ENCODE measurements at places on chromosomes 6 and 20.
A peak's percentile ranks its signal among the peaks of the same experiment; 100 is the strongest.

GRCh38 chr6:148203970-148204369 lies 138.7 kb upstream of the SASH1 start:
- DNase-seq: peak; percentile 71

GRCh38 chr6:105318660-105319059 lies 84.2 kb downstream of the PREP start:
- peak; percentile 87 for DNase-seq

- no peak for DNase-seq
These were observed 17.0 kb upstream of the ZNF318 start for GRCh38 chr6:43386492-43386891.

DNA sequence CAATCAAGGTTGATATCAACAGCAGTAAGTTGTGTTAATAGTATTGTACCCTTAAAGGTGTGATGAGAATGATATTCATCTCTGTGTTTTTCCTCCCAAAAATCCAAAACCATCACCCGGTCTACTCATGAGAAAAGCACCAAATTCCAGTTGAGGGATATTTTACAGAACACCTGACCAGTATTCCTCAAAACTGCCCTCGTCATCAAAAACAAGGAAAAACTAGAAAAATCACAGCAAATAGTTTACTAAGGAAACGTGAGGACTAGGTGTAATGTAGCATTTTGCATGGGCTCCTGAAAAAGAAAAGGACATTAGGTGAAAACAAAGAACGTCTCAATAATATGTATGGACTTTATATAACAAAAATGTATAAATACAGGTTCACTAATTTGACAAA lies 394.4 kb upstream of the NRSN1 start:
- no peak for DNase-seq

DNA sequence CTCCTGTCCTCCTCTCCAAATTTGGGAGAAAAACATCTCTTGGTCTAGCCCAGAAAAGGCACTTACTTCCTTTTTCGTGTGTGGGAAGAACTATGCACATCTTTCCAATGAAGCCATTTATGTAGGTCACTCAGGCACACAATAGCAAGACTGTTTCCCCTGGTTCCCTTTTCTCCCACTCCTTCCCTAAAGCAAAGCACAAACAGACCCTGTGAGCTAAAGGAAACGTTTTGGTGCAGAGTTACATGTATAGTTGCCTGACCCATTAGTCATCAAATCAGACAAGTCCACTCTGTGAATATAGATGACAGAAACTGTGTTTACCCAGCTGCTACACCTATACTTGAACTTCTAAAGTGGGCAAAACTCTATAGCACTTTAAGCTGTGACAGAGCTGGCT lies 474.6 kb downstream of the COL12A1 start:
- DNase-seq: peak; percentile 39

GRCh38 chr20:45781391-45781931 lies 10.2 kb downstream of the WFDC3 start:
- DNase-seq: peak; percentile 89

GRCh38 chr6:111793711-111794111 lies 79.5 kb downstream of the FYN start:
- no peak for DNase-seq

DNA sequence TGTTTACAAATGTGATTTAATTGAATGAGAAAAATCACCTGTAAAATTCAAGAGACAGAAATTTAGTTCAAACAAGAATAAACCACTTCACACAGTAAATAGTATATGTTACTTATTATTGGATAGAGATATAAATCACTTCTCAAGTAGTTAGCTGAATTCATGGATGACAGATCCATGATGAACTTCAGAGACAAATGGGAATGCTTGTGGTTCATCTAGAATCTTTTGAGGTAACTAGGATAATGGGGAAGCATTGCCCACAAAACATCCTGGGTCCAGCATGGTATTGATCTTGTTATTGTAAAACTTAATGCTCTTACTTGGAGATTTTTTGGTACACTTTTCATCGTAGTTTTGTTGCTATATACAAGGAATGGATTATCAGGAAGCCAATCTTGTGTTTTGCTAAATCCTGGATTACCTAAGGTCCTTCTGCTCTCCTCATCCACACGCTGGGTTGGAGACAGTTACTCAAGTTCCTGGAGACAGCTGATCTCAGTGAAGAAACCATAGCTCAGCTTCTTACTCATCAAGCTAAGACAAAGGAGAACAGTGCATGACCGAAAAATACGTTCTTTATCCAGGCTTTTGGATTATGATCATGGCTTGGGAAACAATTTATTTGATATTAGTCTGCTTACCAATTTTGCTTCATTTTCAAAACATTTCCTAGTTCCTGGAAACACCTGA lies 142.5 kb upstream of the PREP start:
- peak; percentile 83 for DNase-seq

DNA sequence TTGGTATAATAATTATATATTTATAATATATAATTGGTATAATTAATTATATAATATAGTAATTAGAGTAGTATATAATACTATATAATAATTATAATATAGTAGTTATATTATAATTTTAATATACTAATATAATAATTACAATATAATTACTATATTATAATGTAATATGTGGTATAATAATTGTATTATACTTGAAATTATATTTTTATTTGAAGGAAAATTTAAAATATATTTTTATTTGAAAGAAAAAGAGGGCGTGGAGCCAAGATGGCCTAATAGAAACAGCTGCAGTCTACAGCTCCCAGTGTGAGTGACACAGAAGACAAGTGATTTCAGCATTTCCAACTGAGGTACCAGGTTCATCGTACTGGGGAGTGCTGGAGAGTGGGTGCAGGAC lies 365.9 kb downstream of the MMUT start:
- no peak for DNase-seq

DNA sequence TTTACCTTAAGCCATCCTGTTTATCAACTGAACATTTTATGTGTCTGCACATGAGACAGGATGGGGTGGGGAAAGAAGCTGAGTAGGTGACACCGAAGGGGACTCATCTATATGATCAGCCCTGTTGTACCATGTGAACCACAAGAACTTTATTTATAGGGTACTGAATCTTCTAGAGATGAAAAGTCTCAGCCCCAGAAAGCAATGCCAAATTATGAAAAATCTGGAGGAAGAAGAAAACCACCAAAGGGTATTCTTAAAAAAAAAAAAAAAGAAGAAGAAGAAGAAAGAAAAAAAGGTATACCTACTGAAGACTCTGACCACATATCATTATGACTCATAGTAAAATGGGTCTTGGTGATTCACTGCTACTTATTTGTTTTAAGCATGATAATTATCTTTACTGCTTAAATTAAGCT lies 39.8 kb upstream of the HBS1L start:
- peak; percentile 22 for DNase-seq

DNA sequence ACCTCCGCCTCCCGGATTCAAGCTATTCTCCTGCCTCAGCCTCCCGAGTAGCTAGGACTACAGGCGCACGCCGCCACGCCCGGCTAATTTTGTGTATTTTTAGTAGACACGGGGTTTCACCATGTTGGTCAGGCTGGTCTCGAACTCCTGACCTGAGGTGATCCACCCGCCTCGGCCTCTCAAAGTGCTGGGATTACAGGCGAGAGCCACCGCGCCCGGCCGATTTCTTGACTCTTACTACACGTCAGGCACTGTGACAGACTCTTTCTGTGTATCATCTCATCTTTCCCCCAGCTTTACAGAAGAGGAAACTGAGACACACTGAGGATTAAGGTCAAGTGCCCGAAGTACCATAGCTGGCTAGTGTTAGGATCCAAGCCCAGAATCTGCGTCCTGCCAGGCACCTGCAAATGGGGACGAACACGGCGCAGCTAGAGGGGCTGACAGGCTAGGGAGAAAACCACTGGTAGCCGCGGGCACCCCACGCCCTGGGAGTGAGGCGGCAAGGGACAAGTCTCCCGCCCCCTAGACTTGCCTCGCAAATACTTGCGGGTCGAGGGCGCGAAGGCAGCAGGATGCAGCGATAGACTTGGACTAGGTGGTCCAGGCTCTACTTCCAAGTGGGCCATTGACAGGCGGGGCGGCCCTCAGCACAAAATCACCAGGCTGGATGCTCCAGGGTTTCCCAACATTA lies 1.1 kb upstream of the TAF8 start:
- DNase-seq: no peak

- no peak for DNase-seq
These were observed 599.1 kb downstream of the MEI4 start for GRCh38 chr6:78251931-78252330.
